Sciatic nerve (tissue), 2 donors: ENCODE measurements at places on chromosomes 13 and 19.

DNA sequence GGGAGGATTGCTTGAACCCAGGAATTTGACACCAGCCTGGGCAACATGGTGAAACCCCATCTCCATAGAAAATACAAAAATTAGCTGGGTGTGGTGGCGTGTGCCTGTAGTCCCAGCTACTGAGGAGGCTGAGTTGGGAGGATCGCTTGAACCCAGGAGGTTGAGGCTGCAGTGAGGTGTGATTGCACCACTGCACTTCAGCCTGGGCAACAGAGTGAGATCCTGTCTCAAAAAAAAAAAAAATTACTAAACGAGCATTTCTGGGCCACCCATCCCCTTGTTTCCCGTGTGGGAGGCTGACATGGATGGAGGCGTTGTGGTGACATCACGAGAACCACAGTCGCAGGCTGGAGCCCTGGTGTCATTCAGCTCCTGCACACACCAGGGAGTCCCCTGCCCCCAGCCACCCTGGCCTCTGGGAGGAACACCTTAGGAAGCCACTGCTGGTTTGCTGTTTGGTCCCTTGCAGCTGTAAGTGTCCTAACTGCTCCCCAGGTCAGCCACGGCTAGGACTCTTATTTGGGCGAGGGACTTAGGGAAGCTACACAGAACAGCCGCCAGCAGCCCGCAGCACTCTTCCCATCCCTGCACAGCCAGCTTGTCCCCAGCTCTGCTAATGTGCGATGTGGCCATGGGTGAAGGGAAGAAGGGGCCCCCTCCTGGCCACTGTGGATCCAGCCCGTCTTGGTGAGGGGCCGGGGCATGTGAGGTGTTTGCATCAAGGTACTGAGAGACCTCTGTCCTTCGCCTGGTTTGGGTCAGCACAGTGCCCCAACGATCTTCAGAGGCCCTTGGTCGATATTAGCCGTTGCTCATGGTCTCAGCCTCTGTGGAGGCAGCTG is 12.7 kb downstream of the NKPD1 start:
- no peak for DNase-seq

GRCh38 chr19:2648528-2648937 is 54.0 kb downstream of the GNG7 start:
- peak; percentile 83 for DNase-seq

- peak; percentile 66 for DNase-seq
Observed at GRCh38 chr19:51501594-51502263, at the start of gene SIGLEC12. SIGLEC12 (minus strand) TSS chr19:51501800; CDS start chr19:51501733, 67 bp downstream.

- DNase-seq, result no peak
Observed at GRCh38 chr13:58617880-58618665, 986.5 kb downstream of the PCDH17 start.

DNA sequence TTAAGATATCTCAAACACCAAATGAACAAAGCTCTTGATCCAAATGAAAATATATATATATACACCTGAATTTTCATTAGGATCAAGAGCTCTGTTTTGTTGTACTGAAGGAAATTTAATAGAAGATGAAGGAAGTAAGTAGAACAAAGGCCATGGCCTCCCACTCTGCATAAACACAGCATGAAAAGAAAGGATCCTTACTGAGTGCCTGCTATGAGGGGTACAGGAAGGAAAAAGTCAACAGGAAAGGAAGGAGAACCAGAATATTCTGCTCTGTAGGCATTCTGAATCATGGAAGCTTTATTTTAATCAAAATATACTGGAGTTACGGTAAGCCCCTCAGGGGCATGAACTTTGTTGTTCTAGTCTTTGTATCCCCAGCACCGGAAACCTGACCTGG is 22.1 kb downstream of the TMTC4 start:
- DNase-seq, result no peak

- DNase-seq, result no peak
Observed at GRCh38 chr19:10651851-10652250, 2.3 kb upstream of the ILF3 start.

- peak; percentile 92 for DNase-seq
Observed at GRCh38 chr19:48332662-48333466, 7.5 kb downstream of the EMP3 start.

DNA sequence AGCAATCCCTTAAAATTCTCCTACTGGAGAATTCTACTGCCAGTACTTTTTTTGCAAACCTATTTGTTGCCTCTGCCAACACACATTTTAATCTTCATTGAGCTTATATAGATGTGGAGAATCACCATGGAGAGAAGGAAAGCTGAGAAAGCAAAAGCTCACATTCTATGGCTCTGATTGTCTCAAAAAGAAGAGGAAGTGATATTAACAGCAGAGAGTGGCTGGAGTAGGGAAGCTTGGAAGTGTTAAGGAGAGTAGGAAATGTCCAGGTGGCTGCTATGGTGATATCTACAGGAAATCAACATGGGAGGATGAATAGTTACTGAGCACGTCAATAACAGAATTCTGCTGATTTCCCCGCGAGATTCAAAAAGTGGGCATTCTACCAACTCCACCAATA is 78.8 kb upstream of the TDRD3 start:
- no peak for DNase-seq

DNA sequence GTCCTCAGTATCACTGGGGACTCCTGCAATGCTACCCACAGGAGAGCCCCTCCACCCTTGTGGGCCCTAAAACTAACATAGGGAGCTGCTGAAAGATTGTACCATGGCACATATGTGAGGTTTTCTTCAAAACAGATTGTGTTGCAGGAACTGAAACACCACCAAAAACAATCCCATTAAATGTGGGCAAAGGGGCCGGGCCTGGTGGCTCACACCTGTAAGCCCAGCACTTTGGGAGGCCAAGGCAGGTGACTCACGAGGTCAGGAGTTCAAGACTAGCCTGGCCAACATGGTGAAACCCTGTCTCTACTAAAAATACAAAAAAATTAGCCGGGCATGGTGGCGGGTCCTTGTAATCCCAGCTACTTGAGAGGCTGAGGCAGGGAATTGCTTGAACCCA is 34.7 kb downstream of the SCGB2B2 start:
- DNase-seq, result no peak

DNA sequence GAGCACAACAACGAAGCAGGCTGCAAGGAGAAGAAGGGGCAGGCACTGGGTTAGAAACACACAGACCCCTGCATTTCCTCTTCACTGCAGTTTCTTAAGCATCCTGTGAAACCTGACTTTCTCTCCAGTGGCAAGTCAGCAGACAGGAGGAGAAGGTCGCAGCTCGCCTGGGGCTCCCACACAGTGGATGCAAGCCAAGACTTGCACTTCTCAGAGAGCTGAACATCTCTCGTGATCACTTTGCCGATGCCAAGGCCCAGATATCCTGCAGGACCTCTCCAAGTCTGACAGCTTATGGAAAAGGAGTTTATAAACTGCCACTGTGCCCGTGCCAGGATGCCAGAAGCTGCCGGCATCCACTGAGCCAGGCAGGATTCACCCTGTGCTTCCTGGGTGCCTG is 18.4 kb downstream of the TMEM272 start:
- DNase-seq, result no peak

DNA sequence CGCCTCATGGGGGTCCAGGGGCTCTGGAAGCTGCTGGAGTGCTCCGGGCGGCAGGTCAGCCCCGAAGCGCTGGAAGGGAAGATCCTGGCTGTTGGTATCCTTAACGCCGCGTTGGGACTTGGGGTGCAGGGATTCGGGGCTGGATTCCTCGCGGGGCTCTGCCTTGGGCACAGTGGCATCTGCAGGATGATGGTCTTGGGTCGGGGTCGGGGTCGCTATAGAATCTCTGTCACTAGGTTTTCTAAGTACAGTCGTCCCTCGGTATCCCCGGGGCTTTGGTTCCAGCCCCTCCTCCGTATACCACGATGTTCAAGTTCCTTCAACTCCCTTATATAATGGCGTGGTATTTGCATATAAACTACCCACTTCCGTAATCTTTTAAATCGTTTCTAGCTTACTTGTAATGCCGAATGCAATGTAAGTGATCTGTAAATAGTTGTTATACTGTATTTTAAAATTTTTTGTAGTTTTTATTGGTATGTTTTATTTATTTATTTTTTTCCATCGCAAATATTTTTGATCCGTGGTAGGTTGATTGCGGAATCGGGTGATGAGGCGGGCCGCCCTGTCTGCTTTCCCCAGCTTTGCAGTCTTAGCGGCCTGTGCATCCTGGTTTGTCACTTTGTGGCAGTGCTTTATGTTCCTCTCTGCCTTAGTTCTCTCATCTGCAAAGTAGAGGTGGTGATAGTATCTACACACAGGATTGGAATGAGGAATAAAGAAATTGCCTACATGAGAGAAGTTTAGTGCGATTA is 606 bp downstream of the ERCC5 start:
- no peak for DNase-seq

DNA sequence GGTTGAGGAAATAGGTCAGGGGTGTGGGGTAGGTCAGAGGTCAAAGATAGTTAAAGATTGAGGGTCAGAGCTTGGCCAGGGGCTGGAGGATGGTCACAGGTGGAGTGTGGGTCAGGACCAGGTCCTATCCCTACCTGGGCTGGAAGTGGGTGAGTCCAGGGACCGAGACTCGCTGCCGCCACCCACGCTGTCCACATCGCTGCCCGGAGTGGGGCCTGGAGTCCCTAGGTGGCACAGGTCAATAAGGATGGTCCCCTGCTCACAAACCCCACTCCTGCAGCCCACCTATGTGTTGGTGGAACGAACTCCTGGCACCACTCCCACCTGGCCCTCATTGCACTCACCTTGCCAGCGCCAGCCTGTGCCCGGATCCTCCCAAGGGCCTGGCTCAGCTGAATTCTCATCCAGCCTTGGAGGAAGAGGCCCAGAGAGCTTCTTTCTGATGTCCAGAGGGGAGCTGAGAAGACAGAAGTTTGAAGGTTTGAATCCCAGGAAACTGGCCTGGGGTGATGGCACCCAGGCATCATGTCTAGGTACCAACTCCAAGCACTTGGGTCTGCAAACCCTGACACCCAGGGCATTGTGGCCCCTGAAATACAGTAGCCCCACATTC is 6.8 kb downstream of the GMIP start:
- DNase-seq, result no peak

DNA sequence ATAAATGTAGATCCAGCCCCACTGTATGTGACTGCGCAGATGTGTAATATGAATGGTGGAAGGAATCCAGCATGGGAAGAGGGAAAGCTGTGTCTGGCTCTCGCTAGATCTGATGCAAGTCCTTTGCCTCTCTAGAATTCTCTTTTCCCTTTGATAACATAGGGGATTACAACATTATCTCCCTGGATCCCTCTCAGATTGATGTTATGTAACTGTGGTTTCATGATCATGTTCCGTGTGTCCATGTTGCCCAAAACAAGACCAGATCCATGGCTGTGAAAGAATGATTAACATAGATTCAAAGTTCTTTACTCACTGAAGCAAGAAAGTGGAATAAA is 184.0 kb upstream of the UBL3 start:
- DNase-seq, result no peak

DNA sequence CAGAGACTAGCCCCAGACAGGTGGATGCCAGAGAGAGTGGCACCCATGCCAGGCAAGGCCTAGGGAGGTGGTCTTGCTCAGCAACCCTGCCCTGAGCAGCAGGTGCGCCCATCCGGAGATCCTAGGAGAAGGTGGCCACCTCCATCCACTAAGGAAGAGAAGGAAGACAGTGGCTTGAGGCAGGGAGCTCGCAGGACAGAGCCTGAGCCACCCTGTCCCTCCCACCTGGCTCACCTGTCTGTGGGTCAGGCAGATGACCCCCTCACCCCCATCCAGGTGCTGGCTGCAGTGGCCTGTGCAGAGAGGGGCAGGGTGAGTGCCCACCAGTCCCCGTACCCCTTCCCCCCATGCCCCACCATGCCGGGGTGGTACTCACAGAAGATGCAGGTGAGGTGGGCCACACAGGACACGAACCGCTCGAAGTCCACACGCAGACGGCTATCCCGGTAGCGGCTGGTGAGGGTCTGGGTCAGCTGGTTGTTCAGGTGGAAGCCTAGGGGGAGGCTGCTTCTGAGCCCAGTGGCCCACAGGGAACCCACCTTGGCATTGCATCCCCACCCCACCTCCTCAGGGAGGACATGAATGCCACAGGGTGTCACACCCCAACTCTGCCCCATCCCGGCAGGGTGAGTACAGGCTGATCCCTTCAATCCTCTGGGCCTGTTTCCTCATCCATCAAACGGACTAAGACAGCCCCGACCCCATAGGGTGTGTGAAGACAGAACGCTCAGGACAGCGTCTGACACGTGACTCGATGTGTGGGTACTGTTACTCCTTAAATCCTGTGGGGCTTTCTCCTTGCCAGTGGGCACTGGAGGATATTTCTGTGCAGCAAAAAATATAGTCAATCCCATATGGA is 13.3 kb downstream of the CAPN12 start:
- DNase-seq, result peak; percentile 54

GRCh38 chr13:61144834-61145593 is 270.6 kb downstream of the PCDH20 start:
- DNase-seq, result no peak
